ENCODE measurements at places on chromosomes 16 and 17. TPM values are rescaled to one million over a fixed set of nuclear protein-coding genes. Genes with fewer than 3 reads are reported as not detected.

Gene METTL22
- 32.7 TPM for total RNA-seq

Gene TP53TG3B
- not detected for total RNA-seq

Gene PLXDC1
- total RNA-seq = 11.8 TPM

Gene EFNB3
- total RNA-seq = 0.83 TPM

Gene SP6
- total RNA-seq = 0.17 TPM
